Camera-type eye (tissue), 1 donor: ENCODE measurements at places on chromosomes 11 and 22. TPM values are rescaled to one million over a fixed set of nuclear protein-coding genes. Genes with fewer than 3 reads are reported as not detected.

Gene HTR3B
- not detected for total RNA-seq

Gene LRRC75B
- 16.0 TPM for total RNA-seq

Gene PKNOX2
- 9.7 TPM for total RNA-seq

Gene LSP1
- total RNA-seq, result 29.1 TPM

Gene GAB4
- not detected for total RNA-seq

Gene SMIM35
- 0.11 TPM for total RNA-seq

Gene APOBEC3A
- total RNA-seq, result 5.4 TPM

Gene TUB
- total RNA-seq, result 80.9 TPM

Gene VSIG10L2
- total RNA-seq, result not detected

Gene PLEKHA7
- total RNA-seq, result 49.3 TPM

Gene ZNF70
- 11.4 TPM for total RNA-seq

Gene PRDM10
- 17.0 TPM for total RNA-seq

Gene APOBEC3B
- total RNA-seq, result 1.8 TPM

Gene MMP12
- total RNA-seq, result not detected

Gene FBXO7
- 97.0 TPM for total RNA-seq

Gene LYVE1
- total RNA-seq, result 17.8 TPM

Gene MRGPRF
- 14.6 TPM for total RNA-seq
